Activated T-cell treated with anti-CD3 and anti-CD28 coated beads for 1 hour (primary cell): ENCODE measurements at places on chromosomes 2 and 18.
A peak's percentile ranks its signal among the peaks of the same experiment; 100 is the strongest.

DNA sequence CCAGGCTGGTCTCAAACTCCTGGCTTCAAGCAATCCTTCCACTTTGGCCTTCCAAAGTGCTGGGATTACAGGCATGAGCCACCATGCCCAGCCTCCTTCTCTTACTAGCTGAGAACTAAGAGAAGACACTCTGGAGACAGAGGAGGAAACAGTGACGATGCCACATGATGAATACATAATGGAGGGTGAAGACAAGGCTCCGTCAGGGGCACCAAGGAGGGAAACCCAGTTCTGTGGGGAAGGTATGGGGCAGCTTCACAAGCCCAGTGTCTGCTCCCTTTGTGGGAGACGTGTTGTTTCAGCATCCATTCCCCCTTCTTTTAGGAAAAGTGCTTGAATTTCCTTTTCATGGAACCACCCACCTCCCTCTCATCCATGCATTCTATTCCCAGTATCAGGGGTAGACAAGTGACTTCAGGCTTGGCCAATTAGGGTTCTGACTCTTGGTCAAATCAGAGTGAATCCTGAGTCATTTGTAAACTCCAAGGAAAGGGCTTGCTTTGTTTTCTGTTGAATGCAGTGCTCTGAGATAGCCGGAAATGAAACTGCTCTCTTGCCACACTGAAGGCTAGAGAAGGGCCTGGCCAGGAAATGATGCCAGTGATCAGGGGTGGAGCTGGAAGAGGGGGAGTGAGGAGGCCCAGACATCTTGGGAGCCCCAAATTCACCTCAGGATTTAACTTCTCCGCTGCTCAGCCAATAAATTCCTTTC lies 23.7 kb downstream of the TMEM127 start:
- peak; percentile 23 for DNase-seq

DNA sequence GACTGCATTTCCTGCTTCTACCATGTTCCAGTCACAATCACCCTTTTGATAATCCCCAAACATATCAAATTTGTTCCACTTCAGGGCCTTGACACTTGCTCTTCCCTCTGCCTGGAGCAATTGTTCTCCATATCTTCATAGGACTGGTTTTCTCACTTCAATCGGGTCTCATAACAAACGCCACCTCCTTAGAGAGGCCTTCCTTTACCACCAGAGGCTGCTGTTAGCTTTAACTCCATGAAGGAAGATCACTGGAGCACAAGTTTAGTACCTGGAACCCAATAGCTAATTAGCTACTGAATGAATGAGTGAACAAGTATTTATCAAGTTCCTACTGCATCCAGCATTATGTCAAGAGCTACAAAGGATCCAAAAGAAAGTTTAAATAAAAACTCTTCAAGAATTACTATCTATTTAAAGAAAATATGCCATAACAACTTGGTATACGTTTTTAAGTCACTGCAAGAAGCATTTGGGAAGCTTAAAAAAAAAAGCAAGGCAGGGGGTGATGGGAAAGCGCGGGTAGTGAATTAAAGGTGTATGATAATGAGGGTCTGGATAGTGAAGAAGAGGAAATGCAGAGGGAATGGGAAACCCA lies 58.8 kb downstream of the BAZ2B start:
- DNase-seq, result no peak

DNA sequence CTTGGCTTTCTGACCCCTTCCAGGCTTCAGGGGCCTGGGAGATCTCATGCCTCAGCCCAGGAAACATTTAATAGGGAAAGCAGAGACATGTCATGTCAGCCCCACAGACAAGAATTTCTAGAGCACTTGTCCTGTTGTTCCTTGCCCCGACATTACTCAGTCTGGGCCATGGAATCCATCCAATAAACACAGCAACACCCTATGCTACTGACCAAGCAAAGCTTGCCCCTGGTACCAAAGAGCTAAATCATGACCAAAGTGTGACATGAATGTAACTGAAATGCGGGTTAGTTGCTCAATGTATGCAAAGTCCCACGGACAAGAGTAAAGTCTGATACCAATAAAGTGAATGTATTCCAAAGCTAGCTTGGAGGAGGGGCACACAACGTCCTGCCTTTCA lies 35.1 kb downstream of the EHD3 start:
- DNase-seq, result no peak

GRCh38 chr2:41709702-41710599 lies 337.9 kb upstream of the PKDCC start:
- no peak for DNase-seq

- no peak for DNase-seq
Observed at GRCh38 chr2:159088906-159089305, 120.5 kb downstream of the TANC1 start.

GRCh38 chr2:218894151-218894879 lies 13.7 kb downstream of the WNT10A start:
- DNase-seq, result no peak

DNA sequence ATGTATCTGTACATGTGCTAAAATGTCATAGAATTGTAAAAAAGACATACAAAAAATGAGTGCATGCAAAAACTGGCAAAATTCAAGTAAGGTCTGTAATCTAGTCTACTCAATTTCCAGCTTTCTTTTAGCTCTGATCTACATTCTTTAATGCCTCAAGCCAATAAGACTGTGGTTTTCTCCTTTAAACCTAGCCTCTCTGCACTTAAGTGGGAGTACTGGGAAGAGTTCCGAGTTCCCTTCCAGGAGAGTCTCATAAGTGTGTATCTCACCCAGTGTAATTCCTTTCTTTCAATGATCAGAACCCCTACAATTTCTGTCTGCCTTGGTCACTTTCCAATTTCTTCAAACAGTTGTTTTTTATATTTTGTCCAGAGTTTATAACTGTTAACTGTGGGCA lies 150.1 kb downstream of the PTRHD1 start:
- no peak for DNase-seq

- no peak for DNase-seq
Observed at GRCh38 chr2:220670511-220670910, 901.6 kb downstream of the EPHA4 start.

GRCh38 chr18:37577051-37577611 lies 11.5 kb upstream of the CELF4 start:
- no peak for DNase-seq

GRCh38 chr2:98155716-98156115 lies 68.7 kb downstream of the VWA3B start:
- no peak for DNase-seq

DNA sequence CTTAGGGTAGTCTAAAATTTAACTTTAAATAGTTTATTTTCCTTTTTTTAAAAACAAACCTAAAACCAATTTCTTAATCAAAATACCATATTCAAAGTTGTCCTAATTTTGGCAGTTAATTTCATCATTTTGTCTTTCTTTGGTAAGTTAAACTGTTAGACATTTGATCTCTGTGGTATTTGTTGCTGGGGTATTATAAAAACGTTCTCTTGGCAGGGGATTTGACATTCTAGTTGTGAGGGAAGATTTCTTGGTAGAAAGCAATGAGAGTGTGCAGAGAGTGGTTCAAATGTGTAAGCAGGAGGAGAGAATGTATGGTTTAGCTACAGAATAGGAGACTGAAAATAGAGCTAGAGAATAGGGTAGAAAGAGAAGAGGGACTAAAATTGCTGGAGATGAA lies 14.6 kb downstream of the GULP1 start:
- DNase-seq, result no peak

GRCh38 chr2:26519396-26520147 lies 41.6 kb upstream of the OTOF start:
- DNase-seq, result no peak

DNA sequence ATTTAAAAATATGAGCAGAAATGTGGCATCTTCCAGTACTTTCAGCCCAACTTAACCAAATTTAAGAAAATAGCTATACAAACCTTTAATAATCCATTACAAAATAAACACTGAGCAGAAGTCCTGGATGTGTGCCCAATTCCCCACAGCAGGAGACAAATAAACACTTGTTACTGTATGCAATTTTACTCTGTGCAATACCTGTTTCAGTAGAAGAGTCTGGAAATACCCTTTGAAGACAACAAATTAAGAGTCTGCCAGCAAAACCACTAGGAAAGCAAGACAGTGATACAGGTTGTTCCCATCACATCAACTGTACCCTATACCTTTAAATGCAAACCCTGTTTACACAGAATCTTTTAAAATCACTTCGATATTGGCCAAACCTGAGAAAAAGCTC lies 41.4 kb upstream of the RNU4ATAC start:
- no peak for DNase-seq

GRCh38 chr2:32495139-32495538 lies 132.7 kb upstream of the TTC27 start:
- DNase-seq, result no peak

DNA sequence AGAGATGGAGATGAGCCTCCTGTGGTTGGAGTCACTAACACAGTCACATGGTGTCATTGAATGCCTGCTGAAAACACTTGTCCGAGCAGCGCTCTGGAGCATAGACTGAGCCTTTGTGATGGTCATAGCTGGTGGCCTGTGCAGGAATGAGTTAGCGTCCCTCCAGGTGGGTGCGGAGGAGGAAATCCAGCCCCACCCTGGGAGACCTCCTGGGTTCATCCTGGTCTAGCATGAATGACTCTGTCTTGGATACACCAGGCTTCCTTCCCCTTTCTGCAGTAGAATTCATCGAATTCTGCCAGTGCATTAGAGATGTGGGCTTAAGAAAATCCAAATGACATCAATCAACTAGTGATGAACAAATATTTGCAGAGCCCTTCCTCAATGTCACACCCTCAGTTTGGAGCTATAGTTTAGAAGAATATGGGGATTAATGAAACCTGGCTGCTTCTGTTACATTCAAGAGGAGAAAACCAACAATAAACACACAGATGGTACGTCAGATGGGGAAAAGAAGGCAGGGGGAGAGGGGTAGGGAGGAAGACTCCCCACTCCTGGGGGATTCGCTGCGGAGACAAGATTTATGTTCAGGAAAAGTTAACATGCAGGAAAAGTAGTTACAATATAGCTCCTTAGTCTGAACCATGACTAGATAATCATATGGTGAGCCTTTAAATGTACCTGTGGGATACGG lies 136.7 kb downstream of the DDX1 start:
- DNase-seq, result no peak

- DNase-seq, result no peak
Observed at GRCh38 chr2:160044728-160045127, 17.7 kb downstream of the PLA2R1 start.

- no peak for DNase-seq
Observed at GRCh38 chr2:45046786-45047185, 37.5 kb upstream of the SIX2 start.

GRCh38 chr18:59265246-59265973 lies 7.8 kb downstream of the RAX start:
- no peak for DNase-seq

DNA sequence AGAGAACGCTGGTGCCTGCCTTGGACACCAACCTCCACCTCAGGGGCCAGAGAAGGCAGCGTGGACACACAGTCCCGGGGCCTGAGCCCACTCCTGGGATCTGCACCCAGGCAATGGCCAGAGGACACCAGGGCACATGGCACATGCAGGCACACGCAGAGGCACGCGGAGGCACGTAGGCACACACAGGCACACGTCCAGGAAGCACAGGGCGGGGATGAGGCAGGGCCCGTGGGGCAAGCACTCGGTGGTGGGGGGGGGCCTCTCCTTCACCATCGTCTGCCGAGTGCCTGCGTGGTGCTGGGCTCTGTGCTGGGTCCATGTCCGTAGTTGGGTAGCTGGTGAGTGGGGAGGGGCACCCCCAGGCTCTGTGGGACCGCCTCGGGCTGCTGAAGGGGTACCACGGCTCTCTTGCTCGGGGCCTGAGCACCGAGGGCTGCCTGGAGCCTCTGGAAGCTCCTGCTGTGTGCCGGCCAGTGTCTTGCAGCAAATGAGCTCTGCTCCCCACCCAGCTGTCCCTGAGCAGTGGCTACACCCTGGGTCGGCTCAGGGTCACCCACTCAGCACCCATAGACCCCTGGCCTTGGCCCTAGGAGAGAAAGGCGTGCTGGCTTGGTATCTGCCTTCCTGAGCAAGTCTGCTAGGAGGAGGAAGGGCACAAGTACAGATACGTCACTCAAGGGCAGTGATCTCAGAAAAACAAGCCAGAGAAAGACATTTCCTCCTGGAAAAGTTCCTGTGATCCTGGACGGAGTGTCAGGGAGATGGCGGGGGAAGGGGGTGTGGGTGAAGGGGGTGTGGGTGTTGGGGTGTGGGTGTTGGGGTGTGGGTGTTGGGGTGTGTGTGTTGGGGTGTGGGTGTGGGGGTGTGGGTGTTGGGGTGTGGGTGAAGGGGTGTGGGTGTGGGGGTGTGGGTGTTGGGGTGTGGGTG lies 26.4 kb downstream of the RTP5 start:
- no peak for DNase-seq

DNA sequence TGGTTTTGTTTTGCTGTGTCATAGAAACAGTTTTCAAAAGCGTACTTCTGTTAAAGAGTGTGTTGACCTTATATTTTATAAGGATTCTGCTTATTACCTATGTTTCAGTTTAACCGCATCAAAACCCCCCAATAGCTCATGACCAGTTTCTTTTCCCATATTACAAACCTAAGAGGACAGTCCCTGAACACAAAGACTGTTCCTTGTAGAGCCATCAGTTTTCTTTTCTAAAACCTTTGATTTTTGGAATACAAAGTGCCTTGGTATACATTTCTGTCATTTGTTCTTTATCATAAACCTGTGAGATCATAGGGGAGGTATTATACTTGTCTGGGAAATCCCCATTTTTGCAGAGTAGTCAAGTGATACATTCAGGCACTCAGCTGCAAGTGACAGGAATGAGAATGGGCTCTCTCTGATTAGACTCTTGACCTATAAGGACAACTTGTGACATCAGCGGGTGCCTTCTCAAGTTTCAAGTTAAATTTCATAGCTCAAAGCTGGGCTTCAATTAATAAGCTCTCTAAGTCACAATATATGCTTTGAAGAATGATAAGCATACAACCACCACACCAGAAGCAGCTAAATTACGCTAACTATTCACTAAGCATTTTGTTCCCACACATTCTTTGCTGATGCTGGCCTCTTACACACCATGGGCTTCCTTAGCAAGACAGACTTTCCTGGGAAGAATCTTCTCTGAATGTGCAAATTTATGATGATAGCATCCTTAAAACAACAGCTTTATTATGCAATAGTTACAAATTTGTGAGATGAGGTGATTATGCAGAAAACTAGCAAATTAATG lies 97.5 kb upstream of the CD302 start:
- no peak for DNase-seq

- no peak for DNase-seq
Observed at GRCh38 chr2:60531701-60532133, 21.7 kb downstream of the BCL11A start.

DNA sequence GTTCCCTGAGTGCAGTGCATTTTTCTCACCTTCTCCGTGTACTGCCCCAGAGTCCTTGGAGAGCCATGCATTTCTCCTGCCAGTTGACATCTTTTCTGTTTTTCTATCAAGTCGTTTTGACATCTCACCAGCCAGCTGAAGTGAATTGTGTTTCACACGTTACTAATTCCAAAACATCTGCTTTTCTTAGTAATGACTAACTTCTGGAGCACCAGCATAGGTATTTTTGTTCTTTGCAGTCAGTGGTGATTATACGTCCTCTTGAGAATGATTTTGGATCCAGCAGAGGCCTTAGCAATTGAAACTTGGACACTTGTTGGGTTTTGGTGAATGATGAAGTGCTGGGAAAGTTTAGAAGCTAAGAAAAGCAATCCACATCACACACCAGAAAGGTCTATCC lies 112.5 kb downstream of the PIK3C3 start:
- no peak for DNase-seq
